Caco-2 (cell line): ENCODE measurements at places on chromosomes 1 and 21.

DNA sequence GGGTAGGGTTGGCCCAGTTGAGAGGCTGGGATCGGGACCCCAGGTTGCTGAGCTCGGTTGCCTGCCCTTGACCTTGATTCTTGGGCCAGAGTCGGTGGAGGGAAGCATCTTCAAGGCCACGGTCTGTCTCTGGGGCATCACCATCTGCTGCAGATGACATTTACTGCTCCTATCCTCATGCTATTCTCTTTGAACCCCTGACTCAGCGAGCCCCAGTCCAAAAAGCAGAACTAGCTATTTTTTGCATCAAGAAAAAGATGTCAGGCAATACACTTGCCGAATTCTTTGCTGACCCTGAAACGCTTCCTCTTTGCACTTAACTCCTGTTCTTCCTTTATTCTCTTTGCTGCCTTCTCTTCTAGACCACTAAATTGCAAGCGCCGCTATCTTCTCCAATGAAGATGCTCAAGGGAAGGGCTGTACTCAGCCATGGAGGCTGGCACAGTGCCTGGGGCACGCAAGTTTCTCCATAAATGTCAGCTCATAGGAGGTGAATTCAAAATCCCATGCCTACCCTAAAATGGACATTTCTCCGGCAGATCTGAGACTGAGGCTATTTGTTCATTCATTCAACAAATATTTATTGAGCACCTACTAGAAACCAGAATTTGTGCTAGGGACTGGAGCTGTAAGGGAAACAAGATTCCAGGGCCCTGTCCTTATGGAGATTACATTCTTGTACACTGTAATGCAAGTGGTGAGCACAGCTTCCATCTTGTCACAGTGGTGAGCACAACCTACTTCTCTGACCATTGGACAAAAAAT, 20.5 kb upstream of the CAPZB start:
- no peak for DNase-seq

DNA sequence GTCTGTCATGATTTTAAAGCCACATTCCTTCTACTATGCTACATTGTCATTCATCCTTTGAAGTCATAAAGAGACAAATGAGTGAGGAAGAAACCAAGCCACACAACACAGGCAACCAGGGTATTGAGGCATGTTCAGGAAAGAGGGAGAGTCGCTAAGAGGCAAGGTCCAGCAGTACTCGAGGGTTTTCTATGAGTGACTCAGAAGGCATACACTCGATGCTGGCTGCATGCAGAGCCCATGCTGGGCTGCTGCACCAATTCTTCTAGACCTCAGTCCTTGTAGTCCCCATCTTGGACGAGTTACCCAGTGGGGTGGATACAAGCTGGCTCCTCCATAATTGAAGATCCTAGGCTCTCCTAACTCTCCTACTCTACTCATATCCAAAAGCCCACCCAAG, 57.6 kb downstream of the OLFML2B start:
- no peak for DNase-seq

GRCh38 chr1:182615468-182616129, 11.4 kb upstream of the RGS16 start:
- DNase-seq = no peak

- no peak for DNase-seq
These were observed 161.9 kb upstream of the KCTD3 start for GRCh38 chr1:215405211-215405610.

- no peak for DNase-seq
These were observed 8.8 kb upstream of the FAM20B start for GRCh38 chr1:179016706-179017382.

DNA sequence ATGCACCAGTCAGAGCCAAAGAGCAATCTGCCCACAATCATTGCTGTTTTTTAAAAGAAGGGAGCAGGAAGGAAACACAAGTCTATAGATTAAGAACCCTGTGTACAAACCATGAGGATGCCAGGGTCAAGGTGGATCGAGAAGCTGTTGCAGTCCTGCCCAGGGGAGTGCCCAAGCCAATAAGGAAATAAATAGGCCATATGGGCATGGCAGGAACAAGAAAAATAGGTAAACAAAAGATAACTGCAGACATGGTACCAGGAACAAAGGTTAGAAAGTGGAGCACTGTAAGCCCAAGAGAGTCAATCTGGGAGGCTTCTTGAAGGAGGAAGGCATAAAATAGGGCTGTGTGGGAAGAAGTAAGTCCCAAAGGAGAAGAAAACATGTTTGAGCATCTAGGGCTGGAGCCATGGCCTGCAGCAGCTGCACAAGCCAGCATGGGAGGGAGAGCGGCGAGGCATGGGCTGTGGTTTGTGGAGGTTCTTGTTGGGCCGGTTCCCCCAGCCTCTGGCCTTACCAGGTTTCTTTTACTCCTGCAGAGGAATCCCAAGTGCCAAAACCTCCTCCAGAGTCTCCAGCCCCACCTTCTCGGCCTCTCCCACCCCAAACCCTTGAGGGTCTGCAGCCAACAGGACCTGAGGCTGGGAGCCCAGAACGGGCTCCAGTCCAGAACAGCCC, 13.6 kb downstream of the INAVA start:
- DNase-seq = no peak

DNA sequence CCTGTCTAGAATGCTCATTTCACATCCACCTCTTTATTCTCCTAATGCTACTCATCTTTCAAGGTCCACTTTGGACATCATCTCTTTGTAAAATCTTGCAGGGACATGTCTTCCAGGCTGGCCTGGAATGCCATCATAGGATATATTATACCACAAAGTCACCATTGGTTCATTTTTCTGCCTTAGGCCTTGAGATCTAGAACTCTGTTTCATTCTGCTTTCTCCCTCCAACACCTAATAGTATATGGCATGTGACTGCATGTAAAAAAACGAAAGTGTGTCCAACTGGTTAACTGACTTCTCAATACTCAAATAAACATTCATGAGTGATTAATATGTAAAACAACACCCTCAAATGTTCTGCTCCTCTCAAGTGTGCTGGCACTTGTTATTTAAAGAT, 84.1 kb downstream of the RGS2 start:
- no peak for DNase-seq

GRCh38 chr1:10939654-10940450, 72.6 kb upstream of the TARDBP start:
- DNase-seq = no peak

DNA sequence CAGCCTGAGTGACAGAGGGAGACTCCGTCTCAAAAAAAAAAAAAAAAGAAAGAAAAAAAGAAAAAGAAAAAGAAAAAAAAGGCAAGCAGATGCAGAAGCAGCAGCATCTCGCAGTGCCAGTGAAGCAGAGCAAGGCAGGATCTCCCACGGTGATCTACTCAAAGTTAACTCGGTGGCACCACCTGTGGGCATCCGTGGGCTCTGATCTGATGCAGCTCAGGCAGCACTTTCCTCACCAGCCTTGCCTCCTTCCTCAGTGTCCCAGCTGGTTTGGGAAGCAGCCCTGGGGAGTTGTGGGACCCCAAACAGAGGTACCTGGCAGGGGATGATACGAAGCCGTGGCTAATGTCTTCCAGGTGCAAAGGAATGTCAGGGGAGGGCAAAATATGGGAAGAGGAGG, 104.3 kb upstream of the KRTAP19-8 start:
- no peak for DNase-seq

- no peak for DNase-seq
These were observed 585.6 kb downstream of the PLPP3 start for GRCh38 chr1:55993646-55994318.

DNA sequence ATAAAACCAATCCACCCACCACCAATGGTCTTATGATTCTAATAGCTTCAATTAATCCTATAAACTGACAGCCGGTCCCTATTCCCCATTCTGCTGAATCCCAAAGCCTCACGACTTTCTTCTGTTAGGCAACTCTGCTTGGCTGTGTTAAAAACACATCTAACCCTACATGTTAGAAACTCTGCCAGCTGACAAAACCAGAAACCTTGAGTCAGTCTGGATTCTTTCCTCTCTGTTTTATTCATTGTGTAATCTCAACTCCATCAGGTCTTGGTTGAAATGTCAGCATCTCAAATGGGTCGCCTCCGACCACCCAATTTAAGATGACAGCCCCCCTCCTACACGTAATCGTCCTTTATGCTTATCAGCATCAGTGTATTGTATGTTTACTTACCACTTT, 312.1 kb downstream of the DISC1 start:
- DNase-seq = no peak

DNA sequence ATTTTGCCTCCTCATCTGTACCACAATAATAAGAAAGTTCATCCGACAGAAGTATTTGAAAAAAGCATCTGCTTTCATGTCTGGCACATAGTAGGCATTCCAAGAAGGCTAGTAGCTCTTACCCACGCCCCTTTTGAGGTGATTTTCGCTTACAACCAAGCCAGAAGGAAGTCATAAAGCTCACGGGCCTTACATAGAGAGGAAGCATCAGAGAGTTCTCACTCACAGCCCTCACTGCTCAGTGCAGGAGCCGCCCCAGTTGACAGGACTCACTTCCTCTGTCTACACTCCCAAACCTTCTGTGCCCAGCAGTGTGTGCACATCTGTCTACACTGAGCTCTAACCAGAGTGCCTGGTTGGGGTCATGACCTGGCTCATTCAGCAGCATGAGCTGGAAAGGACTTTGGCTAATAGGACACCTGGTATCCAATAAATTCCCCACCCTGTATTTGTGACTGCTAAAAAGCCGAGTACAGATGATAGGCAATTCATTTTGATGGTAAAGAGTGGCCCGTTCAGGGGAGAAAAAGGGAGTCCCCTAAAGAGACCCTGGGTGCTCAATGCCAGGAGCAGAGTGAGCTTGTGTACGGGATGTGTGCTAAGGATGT, 36.8 kb upstream of the DUSP10 start:
- DNase-seq = no peak

GRCh38 chr1:56416495-56416894, 162.9 kb downstream of the PLPP3 start:
- peak; percentile 63 for DNase-seq

DNA sequence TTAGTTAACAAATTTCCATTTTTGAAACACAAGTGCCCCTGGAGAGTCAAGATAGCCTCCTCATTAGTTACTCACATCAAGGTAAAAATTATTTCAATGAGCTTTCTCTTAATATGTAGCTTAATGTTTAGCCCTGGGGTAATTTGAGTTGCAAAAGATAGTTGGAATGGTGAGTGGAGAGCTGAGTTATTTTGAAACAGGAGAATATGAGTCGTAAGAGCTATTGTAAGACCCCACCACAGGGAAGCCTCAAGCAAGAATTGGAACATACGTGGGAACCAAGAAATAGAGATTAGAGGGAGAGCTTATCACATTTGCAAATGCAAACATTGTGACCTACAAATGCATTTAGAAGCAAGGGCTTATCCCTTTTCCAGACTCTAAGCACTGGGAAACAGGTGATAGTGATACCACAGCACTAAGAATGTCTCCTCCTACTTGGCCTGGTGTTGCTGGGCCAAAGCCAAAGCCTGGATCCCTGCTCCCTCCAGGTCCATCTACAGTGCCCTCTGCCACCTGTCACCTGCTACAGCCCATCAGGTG, 635.1 kb downstream of the PTPRC start:
- no peak for DNase-seq

DNA sequence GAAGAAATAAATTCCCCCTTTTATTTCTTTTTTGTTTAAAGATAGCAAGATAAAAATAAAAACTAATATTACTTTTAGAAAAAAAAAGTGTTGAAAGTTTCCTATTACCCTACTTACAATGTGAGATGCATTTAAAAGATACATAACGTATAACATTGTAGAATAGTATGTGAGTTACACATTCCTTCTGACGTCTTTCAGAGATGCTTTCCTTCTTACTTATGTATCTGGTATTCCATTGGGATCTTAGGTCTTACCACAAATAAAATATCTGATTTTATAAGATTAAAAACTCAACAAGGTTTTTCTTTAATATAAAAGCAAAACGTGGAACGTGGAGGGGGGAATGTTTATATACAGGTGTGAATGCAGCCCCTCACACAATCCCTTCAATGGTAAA, 147.2 kb upstream of the ETS2 start:
- DNase-seq = no peak

DNA sequence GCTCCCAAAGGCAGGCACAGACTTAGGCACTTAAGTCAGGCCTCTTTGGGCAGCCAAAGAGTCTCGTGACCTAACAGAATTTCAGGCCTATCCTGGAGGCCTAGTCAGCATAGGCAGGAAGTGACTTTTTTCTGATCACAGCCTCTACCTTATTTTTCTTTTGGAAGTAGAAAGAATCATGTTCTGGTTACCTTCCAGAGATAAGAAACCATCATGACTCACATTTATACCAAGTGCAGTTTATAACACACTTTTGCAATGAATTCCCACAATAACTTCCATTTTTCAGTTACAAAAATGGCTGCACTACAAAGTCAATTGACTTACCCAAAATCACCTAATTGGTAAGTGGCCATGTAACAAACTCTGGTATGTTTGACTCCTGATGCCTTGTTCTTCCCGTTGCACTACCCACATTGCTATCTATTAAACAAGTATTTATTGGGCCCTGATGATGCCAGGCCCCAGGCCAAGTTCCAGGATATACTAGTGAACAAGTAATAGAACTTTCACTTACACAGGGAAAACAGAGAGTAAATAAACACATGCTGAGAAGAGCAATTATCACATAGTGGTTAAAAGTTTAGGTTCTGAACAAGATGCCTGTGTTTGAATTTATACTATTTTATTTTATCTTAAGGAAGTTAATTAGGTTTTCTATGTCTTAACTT, 74.3 kb downstream of the SH3GLB1 start:
- no peak for DNase-seq

DNA sequence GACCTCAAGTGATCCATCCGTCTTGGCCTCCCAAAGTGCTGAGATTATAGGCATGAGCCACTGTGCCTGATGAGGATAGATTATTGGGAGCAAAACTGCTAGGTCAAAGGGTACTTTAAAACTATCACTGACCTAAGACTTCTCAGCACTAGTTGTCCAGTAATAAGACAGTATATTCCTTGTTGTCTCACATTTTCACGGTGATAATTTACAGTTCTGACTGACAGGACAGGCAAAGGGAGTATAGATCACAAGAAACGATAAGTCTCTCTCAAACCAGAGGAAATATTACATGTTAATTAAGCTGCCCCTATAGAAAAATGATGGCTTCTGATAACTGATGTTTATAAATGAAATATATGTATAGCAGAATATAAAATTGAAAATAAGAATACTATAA, 3.7 kb downstream of the MRPS14 start:
- no peak for DNase-seq

- no peak for DNase-seq
These were observed 274.4 kb upstream of the FMN2 start for GRCh38 chr1:239817276-239817675.

DNA sequence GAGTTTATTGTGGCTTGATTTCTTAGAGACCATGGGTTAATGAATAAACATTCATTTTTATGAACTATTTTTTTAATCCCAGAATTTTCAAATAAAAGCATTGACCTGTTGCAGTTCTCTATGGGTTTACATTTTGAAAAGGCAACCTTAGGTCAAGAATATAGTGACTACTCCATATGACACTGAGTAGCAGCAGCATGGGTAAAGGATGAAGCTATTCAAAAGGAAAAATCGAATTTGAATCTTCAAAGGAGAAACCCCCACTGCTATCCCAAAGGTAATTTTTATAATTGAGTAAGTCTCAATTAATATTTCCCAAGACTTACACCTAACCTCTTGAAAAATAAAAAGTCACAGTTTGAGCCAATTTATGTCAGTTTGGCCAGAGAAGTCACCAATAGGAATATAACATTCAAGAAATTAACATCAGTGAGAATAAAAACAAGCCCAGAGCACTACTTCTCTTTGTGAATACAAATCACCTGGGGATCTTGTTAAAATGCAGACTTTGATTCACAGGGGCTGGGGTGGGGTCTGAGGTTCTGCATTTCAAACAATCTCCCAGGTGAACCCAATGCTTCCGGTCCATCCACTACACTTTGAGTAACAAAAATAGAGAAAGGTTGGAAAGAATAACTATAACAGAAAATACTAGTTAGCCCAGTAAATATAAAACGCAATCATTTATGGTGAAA, 39.8 kb downstream of the USP1 start:
- DNase-seq = no peak
